ENCODE measurements at places on chromosomes 3 and 15. TPM values are rescaled to one million over a fixed set of nuclear protein-coding genes. Genes with fewer than 3 reads are reported as not detected.

The GOLGA6L4 gene
- 10.4 TPM for total RNA-seq

The OCA2 gene
- total RNA-seq, result 2.6 TPM

The SLC12A1 gene
- total RNA-seq, result not detected

The GOLGA8K gene
- 1.8 TPM for total RNA-seq

The SNAPC5 gene
- total RNA-seq, result 28.6 TPM

The AQP9 gene
- total RNA-seq, result 29.9 TPM

The SRPRB gene
- total RNA-seq, result 14.8 TPM

The BFSP2 gene
- not detected for total RNA-seq

The FBXL2 gene
- 19.3 TPM for total RNA-seq

The UROC1 gene
- 0.08 TPM for total RNA-seq

The ROPN1 gene
- not detected for total RNA-seq

The TBC1D21 gene
- total RNA-seq, result not detected

The TERC gene
- 5.2 TPM for total RNA-seq

All from ovary (tissue), 10 donors.